Stimulated activated CD8-positive, alpha-beta memory T cell treated with anti-CD3 and anti-CD28 coated beads, Interleukin-2, amount 100 ng/mL, for 1 hour (primary cell): ENCODE measurements at places on chromosomes 2 and 18.

DNA sequence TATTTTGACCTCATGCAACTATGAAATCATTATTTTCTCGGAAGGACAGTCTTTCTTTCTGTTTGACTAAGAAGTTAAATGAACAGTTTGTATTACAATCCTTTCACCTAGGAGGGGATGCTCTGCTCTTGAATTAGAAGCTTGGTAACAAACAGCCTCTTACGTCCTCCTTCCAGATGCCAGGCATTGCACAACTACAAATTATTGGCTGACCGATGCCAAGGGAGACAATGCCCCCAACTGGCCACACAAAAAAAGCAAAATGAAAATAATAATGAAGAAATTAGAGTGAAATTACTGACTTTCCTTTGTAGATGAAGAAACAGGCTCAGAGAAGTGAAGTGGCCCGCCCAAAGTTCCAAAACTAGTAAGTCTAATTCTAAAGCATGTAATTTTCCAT lies 177.9 kb downstream of the CYRIA start:
- no peak for DNase-seq

DNA sequence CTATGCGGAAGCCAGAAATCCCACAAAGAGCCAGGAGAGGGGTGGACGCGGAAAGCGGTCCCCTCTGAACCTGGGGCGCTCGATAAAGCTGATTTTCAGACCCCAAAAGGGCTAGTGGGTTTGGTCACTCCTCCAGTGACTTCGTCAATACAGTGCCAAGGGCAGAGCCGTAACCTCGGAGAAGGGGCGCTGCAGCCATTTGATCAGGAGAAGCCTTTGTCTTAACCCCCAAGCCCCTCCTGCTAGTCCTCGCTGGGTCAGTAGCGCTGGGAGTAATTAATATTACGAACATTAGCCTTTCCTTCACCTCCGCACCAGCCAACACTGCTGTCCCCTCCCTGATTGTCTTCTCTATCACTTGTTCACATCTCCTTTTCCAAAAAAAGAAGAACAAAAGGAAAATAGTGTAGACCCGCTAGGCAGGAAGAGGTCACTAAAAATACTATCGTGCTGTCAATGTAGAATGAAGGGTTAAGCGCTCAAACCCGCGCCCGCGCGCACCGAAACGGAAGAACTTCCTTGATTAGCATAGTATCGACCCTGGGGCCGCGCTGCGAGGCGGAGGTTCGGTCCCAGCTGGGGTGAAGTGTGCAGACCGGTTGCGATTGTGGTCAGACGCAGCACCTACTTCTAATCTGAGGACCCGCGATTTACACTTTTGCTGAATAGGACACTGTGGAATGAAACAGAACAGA lies 63.2 kb upstream of the MAPRE2 start:
- peak; percentile 22 for DNase-seq

- no peak for DNase-seq
These were observed 2.0 kb upstream of the CAPN10 start for GRCh38 chr2:240584486-240585031.

GRCh38 chr2:19937004-19937403 lies 35.2 kb upstream of the TTC32 start:
- no peak for DNase-seq

DNA sequence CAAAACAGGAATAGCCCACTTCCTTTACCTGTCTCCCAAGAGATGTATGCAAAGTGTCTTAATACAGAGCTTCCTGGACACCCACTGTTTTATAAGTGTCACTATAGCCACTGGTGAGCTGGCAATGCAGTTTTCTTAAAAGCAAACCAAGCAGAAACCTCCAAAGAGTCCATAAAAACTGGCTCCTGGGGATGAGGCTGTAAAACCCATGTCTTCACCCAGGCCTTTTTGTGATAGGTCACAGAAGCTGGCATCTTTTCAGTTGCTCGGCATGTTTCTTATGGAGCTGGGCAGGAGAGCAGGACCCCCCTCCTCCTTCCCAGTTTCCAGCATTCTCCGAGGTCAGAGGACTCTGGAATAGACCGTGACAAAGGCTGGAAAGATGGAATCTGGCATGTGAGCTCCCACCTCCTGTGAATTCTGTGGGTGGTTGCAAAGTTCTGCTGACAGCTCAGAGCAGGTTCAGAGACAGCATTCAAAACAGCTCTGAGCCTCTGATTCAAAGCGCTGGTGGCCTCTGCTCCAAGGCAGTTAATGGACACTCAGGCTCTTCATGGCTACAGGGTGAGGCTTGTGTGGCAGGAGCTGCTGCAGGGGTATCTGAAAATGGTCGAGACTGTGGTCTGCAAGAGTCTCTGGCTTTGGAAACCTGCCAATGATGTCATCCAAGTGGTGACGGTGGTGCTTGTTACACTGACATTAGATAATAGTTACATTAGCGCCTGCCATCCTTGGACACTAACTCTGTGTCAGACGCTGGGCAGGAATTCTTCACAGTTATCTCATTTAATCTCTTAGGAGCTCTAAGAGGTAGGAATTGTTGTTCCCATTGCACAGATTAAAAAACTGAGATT lies 283.4 kb downstream of the CLIP4 start:
- DNase-seq, result no peak

GRCh38 chr2:164840930-164841718 lies 499 bp downstream of the COBLL1 start:
- no peak for DNase-seq

- DNase-seq, result no peak
These were observed 19.8 kb downstream of the GRHL1 start for GRCh38 chr2:9971105-9971818.

DNA sequence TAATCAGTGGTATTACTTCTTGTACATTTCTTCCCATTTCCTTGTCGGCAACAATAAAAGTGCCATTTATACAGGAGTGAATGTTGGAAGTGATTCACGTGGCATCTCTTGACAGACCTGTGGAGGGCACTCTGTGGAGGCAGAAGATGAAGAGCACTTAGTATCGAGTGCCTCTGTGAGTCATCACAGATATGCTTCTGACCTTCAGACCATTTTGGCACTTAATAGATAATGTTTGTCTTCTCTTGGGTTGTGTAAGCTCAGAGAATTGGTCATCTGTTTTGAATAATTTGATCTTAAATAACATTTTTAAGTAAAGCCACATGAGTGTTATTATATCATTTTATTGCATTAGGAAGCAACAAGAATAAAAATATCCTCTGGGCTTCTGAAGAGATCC lies 305.5 kb downstream of the PTPRM start:
- no peak for DNase-seq

DNA sequence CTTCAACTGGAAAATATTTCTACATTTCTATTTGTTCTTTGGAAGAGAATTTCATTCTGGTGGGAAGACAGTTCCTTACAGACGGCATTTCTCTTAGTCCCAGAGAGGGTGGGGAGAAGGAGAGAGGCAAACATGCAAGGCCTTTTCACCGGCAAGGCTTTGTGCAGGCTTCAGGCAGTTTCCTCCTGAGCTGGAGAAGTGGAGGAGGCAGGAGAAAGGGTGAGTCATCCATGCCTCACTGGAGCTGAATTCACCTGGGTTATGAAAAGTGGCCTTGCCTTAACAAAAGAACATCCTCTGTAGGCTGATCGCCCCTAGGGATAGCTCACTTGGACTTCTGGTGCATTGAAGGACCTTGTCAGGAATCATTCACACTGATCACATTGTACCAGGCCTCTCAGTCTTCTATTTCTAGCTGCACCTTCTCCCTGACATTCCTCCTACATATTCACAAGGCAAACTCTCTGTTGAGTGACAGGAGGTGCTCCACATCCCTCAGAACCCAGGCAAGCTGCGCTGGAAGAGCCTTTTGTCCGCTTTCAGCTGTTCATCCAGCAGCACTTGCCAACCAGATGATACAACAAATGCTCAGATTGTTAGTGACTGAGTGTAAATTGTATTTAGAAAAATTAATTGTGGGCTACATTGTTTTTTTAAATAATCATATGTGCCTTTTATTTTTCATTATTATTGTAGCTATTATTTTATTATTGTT lies 796.1 kb downstream of the DCDC2C start:
- DNase-seq, result no peak

DNA sequence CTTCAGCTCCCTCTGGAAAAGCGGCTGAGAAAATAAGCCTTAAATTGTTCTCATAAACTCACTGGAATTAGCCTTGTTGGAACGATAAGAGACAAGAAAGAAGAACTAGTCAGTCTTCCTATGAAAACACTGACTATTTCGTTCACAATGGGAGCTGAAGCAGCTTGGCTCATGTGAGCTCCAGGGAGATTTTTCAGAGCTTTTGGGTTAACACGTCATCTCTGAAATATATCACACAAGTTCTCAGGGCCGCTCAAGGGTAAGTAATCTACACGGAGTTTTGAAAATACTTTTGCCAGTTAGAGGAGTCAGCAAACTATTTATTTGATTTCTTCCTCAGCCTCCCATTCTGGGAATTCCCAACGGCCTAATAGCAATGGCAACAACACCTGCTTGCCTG lies 316.2 kb upstream of the MGAT5 start:
- no peak for DNase-seq

- no peak for DNase-seq
These were observed 651.4 kb downstream of the STK39 start for GRCh38 chr2:167595839-167596471.
